ENCODE measurements at places on chromosomes 6 and 20. TPM values are rescaled to one million over a fixed set of nuclear protein-coding genes. Genes with fewer than 3 reads are reported as not detected.

The MRPL14 gene
- total RNA-seq = 91.1 TPM

The FKBP1C gene
- 1.5 TPM for total RNA-seq

DNA sequence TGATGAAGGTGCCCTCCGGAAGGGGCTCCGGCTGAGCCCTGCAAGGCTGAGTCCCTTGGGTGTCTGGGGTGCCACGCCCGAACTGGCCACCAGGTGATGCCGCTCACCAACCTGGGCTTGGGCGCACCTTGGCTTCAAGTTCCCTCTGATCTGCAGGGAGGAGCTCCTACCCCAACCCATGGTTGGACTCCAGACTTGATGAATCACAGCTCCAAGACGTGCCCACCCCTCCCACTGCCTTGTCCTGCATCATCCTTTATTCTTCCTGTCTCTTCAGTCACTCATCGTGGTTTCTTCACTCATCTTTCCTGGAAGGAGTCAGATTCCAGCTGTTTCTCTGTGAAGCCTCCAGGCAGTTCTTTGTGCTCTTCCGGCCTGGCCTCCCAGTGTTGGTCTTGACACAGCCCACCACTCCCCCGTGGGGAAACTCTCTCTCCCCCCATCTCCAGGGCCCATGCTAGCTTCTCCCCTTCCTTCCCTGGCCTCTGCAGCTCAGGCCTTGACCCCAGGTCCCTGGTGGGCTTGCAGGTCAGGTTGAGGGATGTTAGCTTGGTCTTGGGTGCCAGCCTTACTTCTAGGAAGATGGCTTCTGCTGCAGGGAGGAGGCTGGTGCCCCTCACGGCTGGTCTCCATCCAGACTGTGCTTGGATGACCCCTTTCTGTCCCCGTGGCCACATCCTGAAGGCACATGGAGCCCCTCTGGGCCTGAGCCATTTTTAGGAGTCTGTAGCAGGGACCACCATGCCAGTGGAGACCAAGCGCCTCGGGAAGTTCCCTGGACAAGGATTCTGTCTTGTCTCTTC, 2.6 kb upstream of the ZBP1 start:
- DNase-seq = no peak

The FOXP4 gene
- 41.6 TPM for total RNA-seq

DNA sequence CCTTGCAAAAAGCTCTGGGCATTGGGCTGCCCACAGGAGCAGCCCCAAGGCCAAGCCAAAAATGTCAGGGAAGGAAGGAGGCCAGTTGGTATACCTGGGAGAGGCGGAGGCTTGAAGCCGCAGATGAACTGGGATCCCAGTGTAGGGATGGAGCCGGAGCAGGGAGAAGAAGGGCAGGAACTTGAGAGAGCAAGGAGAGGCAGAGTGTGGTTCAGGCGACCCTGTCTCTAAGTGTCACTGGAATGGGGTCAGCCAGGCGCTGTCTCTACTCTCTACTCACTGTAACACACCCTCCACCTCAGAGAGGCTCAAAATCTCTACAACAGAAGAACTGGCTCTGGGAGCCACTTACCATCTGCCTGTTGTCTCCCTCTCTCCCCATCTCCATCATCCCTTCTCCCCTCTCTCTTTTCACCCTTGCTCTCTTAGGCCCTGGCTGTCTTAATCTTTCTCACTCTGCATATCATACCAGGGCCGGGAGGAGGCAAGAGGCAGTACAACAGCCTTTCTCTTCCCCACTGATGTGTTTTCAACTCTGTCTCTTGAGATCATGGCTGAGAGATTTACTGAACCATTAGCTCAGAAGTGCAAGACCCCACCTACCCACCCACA, 93.3 kb downstream of the CRYBG1 start:
- DNase-seq = no peak

DNA sequence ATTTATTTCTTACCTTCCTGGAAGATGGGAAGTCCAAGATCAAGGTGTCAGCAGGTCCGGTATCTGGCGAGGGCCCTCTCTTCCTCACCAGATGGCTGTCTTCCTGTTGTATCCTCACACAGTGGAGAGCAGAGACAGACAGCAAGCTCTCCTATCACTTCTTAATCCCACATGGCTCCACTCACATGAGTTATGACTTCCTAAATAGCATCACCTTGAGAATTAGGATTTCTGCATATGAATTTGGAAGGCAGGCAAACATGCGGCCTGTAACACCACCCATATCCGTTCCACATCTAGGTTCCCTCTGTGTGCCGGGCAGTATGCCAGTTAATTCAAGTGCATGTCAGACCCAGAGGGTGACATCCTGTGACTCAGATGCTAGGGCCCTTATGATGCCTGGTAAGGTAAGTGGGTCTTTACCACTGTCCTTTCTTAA, 2.1 kb downstream of the RAET1E start:
- no peak for DNase-seq

The RIMS1 gene
- total RNA-seq = 0.58 TPM

GRCh38 chr6:10382728-10383330, 32.0 kb downstream of the TFAP2A start:
- no peak for DNase-seq

DNA sequence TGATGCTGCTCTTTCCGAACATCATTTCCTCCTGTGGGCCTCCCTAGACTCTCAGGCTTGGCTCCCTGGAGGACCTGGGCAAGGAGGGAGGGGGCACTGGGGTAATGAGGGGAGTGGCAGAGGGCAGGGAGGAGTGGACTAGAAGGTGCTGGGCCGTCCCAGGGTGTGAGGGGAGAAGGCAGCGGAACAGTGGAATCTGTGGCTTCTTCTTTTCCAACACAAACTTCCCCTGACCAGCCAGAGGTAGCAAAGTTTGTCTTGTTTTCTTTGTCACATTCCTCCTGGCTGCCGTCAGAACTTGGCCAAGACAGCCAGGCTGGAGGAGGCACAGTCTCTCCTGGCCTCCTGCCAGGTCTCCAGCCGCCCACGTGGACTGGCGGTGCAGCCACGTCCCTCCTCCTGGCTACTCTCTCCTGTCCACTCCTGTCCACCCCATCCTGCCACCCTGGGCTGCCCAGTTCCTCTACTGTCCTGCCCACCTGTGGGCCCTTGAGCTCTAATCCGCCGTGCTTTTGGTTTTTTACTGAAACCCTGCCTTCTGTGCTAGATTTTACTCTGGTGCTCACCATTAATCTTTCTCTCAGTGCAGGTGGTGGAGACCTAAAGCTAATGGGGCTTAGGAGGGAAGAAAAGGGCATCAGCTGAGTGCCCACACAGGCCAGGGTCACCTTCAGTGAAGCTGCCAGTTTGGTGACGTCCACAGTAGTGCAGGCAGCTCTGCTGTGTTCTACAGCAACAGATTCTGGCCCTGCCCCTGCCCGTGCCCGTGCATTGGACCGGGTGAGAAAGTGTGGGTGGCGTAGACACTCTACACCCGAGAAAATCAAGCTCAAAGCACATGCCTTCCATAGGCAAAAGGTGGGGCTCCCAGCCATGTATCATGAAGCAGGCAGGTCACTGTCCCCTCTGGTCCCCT, 2.8 kb upstream of the CDSN start:
- DNase-seq = no peak

All from GM12878 (cell line).